ENCODE measurements at places on chromosomes 11 and 22.
A peak's percentile ranks its signal among the peaks of the same experiment; 100 is the strongest.

GRCh38 chr11:71355281-71355680, 92.9 kb downstream of the DHCR7 start:
- DNase-seq: no peak

DNA sequence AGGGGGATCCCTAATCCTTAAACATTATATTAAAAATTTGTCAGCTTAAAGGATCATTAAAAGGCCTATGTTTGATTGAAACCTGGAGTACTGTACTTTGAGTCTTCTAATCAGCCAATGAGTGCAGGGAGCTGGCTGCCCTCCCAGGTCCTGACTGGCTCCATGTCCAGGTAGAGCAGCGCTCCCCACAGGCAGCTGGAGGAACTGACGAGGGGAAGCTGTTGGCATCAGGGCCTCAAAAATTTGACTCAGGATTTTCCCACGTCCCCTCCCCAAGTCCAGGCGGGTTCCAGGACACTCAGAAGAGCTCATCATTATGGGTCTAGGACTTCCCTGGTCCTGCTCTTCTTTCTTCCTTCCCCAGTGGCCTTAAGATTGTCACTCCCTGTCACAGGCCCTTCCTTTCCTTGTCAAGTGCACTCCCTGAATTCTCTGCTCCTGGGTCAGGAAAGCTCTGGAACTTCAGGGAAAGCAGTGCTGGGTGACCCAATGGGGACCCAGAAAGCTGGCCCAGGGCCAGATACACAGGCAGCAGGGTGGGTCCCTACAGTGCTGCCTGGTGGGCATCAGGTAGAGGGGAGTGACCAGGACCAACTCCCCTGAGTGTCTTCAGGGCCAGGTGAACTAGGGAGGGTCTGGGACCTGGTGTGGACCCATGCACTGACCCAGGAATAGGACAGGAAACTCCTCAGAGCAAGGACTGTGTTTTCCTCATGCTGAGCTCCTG, 65.5 kb downstream of the GGTLC2 start:
- DNase-seq: no peak

DNA sequence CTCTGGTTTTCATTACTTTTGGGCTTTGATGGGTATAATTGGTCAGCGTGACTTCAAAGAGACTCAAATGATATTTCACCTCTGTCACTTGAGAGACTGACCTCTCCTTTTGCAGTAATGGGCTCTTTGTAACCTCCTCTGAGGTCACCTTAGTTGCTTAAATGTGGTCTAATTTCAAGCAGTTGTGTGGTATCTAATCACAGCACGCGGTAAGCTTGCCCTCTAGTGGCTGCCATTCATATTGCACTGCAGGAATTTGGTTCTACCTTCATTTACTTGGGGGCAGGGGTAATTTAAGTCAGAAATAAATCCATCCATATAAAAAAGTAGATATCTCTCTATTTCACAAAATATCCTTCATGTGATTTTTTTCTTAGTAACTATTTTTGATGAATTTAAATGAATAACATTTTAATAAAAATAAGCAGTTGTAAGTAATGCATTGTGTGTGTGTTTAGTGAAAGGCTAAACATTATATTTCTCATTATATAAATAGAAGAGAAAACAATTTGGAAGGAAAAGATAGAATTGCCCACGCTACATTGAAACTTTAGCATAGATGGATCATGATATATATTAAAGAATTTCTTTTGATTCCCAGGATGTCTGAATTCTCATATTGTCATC, 55.0 kb upstream of the ANO3 start:
- DNase-seq: peak; percentile 65

GRCh38 chr11:57614234-57614772, 16.8 kb downstream of the SERPING1 start:
- no peak for DNase-seq

GRCh38 chr22:46146329-46146728, 4.0 kb upstream of the PPARA start:
- DNase-seq: no peak

DNA sequence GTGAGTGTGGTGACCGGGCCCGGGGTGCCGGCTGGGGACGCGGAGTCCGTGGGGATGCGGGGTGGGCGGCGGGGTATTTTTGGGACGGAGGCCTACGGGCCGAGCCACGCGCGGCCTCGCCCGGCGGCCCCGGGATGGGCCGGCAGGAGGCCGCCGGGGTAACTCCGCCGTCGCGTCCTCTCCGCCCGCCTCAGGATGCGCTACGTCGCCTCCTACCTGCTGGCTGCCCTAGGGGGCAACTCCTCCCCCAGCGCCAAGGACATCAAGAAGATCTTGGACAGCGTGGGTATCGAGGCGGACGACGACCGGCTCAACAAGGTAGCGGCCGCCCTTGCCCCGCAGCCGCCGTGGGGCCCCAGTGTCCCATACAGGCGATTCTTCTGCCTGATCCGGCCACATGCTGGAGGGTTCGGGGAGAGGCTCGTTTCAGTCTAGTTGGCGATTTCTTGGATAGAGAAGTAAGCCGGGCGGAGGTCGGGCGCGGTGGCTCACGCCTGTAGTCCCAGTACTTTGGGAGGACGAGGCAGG, 337 bp downstream of the RPLP2 start:
- no peak for DNase-seq

- DNase-seq: no peak
Measured at GRCh38 chr22:17348464-17349103, 20.7 kb upstream of the CECR2 start.

DNA sequence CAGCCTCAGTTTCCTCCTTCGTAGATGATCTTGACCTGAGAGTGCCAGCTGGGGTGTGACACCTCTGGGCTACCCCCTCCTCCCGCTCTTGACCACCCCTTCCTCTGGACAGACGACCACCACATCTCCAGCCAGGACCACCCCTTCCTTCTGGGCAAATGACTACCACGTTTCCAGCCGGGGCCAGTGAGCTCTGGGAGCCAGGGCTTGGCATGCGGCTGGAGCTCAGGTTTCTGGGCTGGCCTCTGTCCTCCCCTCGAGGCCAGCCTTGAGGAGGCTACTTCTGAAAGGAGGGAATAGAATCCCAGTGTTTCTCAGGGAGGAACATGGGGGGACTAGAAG, 120.9 kb downstream of the KCNQ1OT1 start:
- DNase-seq: no peak

DNA sequence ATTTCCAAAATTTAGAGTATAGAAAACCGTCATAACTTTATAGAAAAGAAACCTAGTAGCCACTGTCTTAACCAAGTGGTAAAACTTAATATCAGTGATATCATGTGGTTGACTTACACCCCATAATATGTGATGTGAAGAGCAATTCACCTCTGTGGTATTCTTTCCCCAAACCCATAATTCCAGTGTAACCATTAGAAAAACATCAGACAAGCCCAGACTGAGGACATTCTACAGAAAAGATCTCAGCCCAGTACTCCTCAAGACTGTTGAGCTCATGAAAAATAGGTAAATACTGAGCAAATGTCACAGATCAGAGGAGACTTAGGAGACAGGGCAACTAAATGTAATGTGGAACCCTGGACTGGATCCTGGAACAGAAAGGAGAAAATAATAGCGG, 134.6 kb downstream of the PGR start:
- no peak for DNase-seq

DNA sequence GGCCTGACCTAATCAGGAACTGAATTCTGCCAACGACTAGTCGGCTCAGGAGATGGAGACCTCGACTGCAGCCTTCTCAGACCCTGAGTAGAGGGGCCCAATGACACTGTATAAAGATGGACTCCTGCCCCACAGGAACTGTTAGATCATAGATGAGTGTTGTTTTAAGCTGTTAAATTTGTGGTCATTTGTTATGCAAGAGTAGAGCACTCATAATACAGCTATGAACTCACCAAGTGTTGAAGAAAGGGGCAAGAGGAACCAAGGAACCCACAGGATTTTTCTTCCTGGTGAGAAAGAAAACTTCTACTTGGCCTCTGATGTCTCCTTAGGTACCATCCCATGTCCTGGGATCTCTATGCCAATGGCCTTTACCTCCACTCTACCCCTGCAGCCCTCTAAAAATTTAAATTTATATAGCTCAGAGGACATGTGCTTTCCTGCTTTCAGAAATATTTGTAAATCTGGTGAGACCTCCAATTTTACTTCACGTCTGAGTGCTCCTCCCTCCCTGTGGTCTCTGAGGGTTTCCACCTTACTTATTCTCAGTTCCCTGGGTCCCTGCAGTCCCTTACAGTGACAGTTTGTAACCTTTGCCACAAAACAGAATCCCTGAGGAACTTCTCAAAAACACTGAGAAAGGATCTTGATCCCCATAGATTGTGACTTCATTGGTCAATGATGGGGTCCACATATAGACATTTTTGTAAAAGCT, 256.3 kb upstream of the ARHGAP20 start:
- DNase-seq: no peak

GRCh38 chr11:82980292-82980691, 78.8 kb downstream of the DDIAS start:
- peak; percentile 76 for DNase-seq

Measured in Panc1 (cell line).